ENCODE measurements at places on chromosomes 2 and 18.

GRCh38 chr2:133378928-133379549 is 189.2 kb downstream of the NCKAP5 start:
- DNase-seq: no peak

GRCh38 chr18:9709304-9709877 is 1.3 kb downstream of the RAB31 start:
- DNase-seq: no peak

- no peak for DNase-seq
Measured at GRCh38 chr2:76958749-76959148, 563.4 kb downstream of the LRRTM4 start.

- no peak for DNase-seq
Measured at GRCh38 chr2:227052879-227053278, 111.1 kb downstream of the COL4A4 start.

DNA sequence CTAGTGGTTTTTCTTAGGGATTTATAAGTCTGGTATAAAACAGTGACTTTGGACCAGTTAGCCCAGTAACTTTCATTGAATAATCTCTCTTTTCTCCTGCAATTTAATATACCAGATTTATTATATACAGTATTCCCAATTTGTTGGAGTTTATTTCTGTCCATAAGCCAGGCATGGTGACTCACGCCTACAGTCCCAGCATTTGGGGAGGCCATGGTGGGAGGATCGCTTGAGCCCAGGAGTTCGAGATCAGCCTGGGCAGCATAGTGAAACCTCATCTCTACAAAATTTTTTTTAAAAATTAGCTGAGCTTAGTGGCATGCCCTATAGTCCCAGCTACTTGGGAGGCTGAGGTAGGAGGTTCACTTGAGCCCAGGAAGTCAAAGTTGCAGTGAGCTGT is 26.7 kb downstream of the CNNM4 start:
- no peak for DNase-seq

Data from GM18507 (cell line).